ENCODE measurements at places on chromosomes 11 and 22. TPM values are rescaled to one million over a fixed set of nuclear protein-coding genes. Genes with fewer than 3 reads are reported as not detected.

GRCh38 chr22:45104313-45104712 lies 59.4 kb upstream of the NUP50 start:
- DNase-seq: peak; percentile 30

- DNase-seq: no peak
Measured at GRCh38 chr11:30603357-30603756, 17.2 kb upstream of the MPPED2 start.

DNA sequence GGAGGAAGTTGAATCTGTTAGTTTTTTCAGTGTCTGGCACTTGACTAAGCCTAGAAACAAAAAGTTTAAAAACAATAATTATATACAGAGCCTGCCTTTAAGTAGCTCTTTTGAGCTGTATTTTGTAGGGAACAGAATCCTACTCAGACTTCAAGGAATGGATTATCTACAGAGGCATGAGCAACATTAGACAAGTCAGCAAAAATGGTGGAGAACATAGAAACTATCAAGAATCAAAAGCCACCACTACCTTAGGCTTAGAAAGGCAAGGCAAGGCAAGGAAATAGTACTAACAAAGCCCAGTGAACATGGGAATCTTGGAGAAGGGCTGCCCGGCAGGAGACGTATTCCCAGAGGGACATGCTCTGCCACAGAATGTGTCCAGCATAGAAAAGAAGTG lies 353.6 kb upstream of the FAT3 start:
- DNase-seq: no peak

DNA sequence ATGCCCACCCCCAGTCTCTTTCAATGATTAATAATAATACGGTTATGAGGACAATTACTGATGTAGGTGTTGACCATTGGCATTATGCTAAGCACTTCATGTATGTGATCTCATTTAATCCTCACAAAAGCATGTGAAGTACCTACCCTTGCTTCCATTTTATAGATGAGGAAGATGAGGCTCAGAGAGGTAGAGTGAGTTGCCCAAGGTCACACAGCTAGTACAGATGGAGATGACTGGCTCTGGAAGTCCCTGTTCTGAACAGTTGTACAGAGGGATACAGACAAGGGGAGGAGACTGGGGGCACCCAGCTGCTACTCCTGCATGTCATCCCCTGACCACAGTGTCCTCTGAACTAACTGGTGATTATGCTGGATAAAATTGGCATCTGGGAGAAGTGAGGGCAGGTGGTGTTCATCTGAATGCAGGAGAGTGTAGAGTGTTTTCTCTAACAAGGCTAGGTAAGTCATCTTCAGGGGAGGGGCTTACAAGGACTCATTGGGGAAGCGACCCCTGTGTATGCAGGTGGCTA lies 43.2 kb downstream of the KIAA1671 start:
- DNase-seq: no peak

CSNK2A3 gene
- total RNA-seq: 2.1 TPM

GRCh38 chr11:70504246-70505020 lies 106.1 kb downstream of the CTTN start:
- peak; percentile 62 for DNase-seq

GRCh38 chr22:47213571-47214230 lies 451.3 kb downstream of the TBC1D22A start:
- DNase-seq: peak; percentile 31

DNA sequence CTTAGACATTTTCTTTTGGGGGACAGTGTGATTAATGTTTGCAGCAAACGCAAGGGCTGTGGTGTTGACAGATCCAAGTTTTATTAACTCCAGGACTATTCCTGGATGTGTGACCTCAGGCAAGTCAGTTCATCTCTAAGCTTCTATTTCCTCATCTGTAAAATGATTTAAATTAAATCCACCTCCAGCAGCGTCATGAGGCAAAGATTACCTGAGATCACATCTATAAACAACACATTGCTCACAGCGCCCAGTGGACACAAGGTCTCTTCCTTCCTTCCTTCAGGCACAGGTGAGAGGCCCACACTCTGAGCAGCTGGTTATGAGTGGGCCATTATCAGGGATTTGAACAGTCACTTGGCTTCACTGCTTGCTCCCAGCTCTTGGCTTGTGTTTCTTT lies 111.2 kb upstream of the RASSF10 start:
- DNase-seq: no peak

- DNase-seq: no peak
Measured at GRCh38 chr11:25485315-25485714, 846.6 kb upstream of the ANO3 start.

- no peak for DNase-seq
Measured at GRCh38 chr11:122293296-122294023, 177.4 kb upstream of the BLID start.

GRCh38 chr11:19821412-19821875 lies 108.8 kb downstream of the NAV2 start:
- no peak for DNase-seq

PPP1R14B gene
- total RNA-seq: 102 TPM

RPUSD4 gene
- total RNA-seq: 17.0 TPM

- DNase-seq: no peak
Measured at GRCh38 chr11:111598559-111598958, 3.7 kb upstream of the SIK2 start.

DNA sequence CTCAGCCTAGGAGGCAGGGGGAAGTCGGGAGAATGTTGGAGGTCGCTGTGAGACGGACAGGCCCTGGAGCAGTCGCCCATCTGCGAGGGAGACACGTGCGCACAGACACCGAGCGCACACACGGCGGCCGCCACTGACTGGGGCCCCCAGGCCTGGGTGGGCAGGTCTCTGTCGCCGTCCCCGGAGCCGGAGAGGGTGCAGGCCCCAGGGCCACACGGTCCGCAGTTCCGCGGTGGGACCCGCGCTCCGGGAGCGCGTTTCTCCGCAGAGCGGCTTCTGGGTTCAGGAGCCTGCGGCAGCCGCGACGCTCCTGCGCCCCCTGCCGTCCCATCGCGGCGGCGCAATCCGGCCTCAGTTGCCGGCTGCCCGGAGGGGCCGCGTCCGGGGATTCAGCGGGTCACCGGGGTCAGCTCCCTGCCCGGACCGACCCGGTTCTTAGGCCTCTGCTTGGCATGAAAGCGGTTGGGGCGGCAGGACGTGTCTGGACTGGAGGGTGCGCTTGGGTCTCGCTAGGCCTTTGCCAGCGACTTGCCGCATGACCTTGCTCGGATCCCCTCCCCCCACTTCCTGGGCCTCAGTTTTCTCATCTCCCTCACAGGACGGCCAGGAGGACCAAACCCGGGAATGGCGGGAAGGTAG lies 31.2 kb downstream of the PDE2A start:
- DNase-seq: peak; percentile 89

GRCh38 chr11:104899226-104899625 lies 966 bp upstream of the CASP12 start:
- DNase-seq: no peak

GRCh38 chr11:96188243-96189006 lies 154.6 kb downstream of the MAML2 start:
- DNase-seq: no peak

RAG2 gene
- total RNA-seq: not detected

AQP11 gene
- total RNA-seq: 0.14 TPM

GAL3ST1 gene
- total RNA-seq: 2.5 TPM

CPT1B gene
- total RNA-seq: 6.0 TPM
